Thoracic aorta (tissue), 2 donors: ENCODE measurements at places on chromosomes 7 and 10.

GRCh38 chr10:89427629-89428028 is 13.3 kb downstream of the IFIT5 start:
- no peak for DNase-seq

- DNase-seq, result no peak
Observed at GRCh38 chr7:30886608-30887011, 25.0 kb upstream of the AQP1 start.

- DNase-seq, result no peak
Observed at GRCh38 chr10:129047600-129047999, 419.4 kb upstream of the MGMT start.

- no peak for DNase-seq
Observed at GRCh38 chr7:39127058-39127457, 149.3 kb downstream of the POU6F2 start.

- no peak for DNase-seq
Observed at GRCh38 chr7:148395990-148396716, 194.4 kb upstream of the C7orf33 start.

GRCh38 chr7:30433082-30433481 is 45.5 kb downstream of the NOD1 start:
- DNase-seq, result no peak

- no peak for DNase-seq
Observed at GRCh38 chr7:7103343-7104313, 78.7 kb upstream of the C1GALT1 start.

DNA sequence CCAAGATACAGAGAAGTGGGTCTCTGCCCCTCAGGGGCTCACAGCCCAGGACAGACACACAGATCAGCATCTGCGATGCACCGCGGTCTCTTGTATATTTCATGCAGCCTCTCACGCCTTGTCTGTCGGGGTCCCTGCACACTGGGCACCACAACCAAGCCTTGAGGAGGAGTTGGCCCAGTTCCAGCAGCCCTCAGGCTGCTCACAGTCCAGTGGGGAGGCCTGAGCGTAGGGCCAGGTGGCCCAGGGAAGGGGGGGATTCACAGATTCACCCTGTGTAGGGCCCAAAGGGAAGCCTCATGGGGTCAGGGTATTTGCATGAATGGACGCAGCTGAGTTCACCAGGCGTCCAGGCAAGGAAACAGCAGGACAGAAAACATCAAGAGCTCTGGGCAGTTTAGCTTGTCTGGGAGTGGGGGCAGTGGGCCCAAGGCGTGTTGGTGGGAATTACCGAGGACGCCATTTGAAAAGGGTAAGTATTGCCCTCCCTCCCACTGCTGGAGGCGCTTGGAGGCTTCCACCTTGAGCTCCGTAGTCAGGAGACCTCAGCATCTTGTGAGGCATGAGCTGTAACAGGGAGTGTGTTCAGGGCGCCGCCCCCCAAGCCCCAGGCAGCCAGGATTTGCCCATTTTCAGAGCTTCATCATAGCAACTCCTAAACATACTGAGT is 129.1 kb upstream of the CHST15 start:
- DNase-seq, result no peak

DNA sequence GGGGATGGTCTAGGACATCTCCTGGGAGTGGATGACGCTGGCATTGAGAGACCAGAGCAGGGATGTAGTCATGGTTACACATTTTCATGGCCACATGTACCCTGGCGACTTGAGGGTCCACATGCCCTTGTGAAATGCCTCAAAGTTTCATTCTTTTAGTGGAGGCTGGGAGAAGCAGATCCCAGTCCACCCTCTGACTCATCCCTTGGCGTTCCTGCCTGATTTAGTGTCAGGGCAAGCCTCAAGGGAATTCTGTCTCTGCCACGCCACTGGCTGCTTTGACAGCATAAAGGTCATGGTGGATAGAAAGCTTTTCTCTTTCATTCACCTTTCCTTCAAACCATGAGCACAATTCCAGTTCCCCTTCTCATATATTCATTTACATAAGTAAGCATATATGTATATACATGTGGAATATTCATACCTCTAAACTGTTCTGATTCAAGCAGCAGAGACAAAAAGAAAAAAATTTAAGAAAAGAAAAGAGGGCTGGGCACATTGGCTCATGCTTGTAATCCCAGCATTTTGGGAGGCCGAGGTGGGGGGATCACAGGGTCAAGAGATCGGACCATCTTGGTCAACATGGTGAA is 21.8 kb upstream of the KIF5B start:
- no peak for DNase-seq

DNA sequence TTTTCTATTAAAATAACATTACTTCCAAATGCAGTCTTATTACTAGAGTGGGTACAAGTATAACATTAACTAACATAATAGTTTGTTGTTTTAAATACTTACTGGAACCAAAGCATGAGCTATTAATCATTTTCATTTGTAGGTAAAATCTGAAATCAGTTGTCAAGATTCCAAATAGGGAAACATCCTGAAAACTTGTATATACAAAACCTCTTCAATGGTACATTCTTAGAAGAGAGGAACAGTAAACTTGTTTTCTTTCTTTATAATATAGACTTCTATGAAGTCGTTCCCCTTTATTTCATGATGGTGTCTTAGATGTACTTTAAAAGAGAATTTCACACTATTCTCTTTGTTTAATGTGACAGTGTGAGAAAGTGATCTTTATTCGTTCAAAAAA is 85.9 kb downstream of the VTI1A start:
- no peak for DNase-seq

DNA sequence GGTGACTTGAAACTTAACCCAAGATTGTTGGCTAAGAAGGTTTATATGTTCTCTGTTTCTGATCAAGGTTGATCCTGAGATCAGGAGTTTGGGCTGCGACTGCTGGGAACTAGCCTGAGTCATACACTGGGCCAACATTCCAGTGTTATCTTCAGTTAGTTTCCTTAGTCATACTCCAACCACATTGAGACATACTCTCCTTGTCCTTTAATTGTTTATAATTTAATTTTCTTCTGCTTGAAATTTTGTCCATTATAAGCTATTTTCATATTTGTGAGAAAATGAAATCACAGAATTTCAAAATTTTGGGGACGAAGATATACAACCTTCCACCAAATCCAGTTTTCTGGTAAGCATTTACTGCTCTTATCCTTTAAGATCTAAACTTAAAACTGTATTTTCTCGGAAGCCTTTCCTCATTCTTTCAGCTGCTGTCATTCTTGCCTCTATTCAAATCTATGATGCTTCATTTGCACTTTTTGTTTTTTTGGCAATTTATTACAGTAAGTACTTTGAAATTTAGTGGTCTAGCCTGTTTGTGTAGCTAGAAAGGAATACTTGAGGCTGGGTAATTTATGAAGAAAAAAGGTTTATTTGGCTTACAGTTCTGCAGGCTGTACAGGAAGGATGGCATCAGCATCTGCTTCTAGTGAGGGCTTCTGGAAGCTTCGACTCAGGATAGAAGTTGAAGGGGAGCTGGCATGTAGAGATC is 63.4 kb upstream of the POT1 start:
- DNase-seq, result peak; percentile 6

DNA sequence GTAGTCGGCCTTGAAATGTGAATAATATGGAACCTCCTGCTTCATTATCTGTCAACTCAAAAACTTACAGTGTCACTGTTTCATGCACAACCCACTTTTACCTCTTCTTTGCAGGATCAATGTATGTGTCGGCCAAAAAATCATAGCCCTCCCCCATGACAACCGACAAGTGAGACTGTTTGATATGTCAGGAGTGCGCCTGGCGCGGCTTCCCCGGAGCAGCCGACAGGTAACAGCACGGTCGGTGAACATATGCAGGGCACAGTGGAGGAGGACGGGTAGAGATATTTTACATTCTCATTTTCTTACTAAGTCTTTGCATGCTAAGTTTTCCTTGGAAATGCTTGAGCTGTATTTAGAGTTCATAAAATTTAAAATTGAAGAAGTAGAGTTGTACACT is 68.6 kb downstream of the WDR37 start:
- DNase-seq, result no peak

GRCh38 chr10:48336978-48337599 is 30.6 kb downstream of the MAPK8 start:
- no peak for DNase-seq

- no peak for DNase-seq
Observed at GRCh38 chr10:110208614-110209453, 1.4 kb downstream of the MXI1 start.

- DNase-seq, result no peak
Observed at GRCh38 chr10:132650611-132651250, 113.1 kb downstream of the INPP5A start.

DNA sequence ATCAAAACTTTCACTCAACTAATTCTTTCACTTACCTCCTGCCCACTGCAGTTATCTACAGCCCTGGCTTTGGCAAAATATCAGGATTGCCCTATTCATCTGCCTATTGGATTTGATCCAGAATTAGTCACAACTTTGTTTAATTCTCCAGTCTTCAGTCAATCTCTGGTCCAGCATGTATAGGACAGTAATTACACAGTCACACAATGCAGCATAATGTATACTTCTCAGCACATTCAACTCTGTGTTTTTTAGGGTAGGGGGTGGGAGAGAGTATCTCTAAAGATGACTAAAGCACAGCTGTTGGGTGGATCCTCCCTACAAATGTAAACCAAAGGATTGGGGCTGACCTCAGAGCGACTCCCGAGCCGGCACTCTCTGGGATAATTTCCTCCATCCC is 17.7 kb upstream of the NRP1 start:
- DNase-seq, result no peak

GRCh38 chr10:47450442-47450841 is 33.5 kb downstream of the ANXA8 start:
- DNase-seq, result no peak

GRCh38 chr7:32177232-32177631 is 107.0 kb upstream of the PDE1C start:
- DNase-seq, result no peak

DNA sequence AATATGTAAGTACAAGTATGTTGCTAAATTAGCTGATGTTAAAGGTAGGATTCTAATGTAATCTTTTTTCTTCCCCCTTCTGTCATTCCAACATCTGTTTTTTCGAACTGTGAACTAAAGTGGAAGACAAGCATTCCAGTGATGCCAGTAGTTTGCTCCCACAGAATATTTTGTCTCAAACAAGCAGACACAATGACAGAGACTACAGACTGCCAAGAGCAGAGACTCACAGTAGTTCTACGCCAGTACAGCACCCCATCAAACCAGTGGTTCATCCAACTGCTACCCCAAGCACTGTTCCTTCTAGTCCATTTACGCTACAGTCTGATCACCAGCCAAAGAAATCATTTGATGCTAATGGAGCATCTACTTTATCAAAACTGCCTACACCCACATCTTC is 62.7 kb downstream of the WAC start:
- no peak for DNase-seq
